ENCODE measurements at places on chromosomes 7 and 10.

DNA sequence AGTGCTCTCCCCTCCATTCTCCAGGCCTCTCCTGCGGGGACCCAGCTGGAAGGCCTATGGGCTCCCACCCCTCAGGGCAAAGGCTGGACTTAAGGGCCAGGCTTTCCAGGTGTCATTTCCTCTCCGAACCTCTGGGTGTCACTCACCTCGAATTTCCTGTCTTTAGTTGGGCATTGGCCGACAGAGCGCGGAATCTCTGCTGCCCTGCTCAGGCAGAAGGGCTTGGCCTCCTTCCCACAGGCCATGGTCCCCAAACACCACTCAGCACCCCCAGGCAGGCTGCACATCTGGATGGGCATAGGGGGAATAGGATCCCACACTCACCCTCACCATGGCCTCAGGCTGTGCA lies 212.9 kb downstream of the CCSER2 start:
- DNase-seq = no peak

GRCh38 chr7:126937171-126937570 lies 315.6 kb downstream of the GRM8 start:
- DNase-seq = no peak

DNA sequence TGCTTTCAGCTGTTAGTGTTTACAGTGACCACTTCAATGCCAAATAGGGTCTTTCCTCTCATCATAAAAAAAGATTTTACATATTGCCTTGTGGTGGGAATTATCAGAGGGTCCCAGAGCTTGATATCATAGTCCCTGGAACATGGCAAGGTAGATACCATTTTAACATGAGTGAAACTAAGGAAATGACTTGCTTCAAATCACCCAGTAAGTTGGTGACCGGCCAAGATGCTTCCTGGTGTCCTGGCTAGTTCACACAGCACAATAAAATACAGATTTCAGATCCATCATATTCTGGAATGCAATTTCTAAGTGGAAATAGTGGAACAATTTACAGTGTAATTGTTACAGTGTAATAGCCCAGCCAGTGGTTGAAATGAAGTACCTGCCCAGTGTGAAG lies 36.6 kb downstream of the CNNM1 start:
- DNase-seq = no peak

- no peak for DNase-seq
Measured at GRCh38 chr10:23293145-23293724, 51.4 kb downstream of the C10orf67 start.

DNA sequence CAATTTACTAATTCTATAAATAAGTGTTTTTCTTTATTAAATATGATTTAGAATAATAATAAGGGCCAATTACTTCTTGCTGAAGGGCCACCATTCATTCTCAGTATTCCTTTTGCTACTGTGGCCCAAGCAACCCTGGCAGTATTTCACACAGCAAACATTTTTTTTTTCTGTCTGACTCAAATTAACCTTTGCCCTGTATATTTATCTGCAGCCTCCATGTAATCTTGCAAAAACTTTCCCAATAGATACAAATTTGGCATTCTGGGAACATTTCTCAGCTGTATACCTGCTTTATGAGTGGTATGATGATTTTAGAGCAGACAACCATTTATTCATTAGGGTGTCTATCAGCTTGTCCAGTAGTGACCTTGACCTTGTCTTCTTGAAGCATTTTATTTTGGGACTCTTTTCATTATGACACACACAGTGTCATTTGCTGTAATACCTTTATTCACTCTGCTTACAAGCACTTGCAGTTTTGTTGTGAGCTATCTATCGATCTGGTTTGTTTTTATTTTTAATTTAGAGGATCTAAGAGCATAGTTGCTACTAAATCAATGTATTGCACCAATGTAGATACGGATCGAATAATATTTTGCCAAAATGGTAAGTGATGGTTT lies 159.7 kb upstream of the PLXDC2 start:
- DNase-seq = no peak

- DNase-seq = no peak
Measured at GRCh38 chr7:151191544-151191943, 4.5 kb upstream of the ASB10 start.
